ENCODE measurements at places on chromosomes 5 and 9.

- no peak for DNase-seq
Measured at GRCh38 chr5:39716532-39717028, 291.8 kb upstream of the DAB2 start.

DNA sequence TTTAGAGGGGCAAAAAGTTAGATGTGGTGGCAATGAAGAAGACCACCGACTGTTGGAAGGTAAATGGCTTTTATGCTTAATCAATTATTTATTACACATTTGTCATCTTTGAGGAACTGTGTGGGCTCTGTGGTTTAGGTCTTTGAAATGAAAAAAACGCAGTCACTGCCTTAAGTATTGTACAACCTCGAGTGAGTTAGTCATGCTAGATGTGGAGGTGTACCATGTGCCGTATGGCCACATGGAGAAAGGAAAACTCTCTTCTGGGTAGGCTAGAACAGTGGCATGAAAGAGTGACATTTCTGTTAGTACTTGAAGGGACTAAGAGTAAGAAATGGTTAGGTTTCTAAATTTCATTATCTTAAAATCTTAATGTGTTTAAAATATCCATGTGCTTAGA, 166.1 kb downstream of the HACD4 start:
- no peak for DNase-seq

DNA sequence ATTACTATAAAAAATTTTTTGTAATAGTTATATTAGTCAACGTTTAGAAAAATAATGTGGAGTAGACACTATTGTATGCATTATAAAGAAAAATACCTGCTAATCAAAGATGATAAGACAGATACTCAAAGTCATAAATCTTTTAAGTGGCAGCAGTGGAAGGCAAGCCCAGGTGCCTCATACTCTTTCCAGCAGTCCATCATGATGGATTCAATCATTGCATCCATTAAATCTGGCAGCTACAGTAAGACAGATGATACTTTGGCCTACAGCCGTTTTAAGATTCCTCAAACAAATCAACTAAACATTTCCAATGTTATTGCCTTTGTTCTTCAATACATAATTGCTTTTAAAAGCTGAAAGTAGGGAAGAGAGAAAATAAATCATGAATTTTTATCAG, 1392.9 kb upstream of the NUDT12 start:
- DNase-seq = no peak

DNA sequence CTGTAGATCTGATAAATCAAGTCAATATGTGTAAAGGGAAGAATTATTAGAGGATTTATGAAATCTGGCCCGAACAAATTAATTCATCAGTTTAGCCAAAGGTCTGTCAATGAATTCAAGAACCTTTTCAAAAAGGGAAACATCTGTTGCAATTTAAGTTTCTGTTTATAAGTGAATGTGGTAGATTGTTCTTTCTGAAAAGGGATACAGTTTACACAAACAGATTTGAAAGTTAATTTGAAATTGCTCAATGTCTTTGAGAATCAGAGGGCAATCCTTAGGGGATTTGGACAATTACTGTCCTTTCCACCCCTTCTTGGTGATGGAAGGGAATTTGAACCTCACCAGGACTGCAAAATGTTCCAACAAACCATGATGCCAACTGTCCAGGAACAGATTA, 29.7 kb upstream of the ERCC6L2 start:
- no peak for DNase-seq

DNA sequence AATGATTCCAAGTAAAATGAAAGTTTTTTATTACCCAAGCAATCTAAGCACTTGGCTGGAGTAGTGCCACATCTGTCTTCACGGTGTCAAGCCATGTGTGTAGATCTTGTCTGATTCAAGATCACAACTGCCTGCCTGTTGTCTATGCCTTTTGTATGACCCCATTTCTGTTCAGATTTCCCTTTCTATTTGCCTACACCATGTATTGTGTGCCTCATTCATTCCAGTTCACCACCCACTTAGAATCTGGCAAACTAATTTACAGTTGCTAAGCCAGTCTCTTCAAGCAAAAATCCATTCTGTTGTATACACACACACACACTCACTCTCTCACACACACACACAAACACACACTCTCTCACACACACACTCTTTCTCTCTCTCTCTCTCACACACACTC, 33.7 kb downstream of the GLDC start:
- DNase-seq = no peak

DNA sequence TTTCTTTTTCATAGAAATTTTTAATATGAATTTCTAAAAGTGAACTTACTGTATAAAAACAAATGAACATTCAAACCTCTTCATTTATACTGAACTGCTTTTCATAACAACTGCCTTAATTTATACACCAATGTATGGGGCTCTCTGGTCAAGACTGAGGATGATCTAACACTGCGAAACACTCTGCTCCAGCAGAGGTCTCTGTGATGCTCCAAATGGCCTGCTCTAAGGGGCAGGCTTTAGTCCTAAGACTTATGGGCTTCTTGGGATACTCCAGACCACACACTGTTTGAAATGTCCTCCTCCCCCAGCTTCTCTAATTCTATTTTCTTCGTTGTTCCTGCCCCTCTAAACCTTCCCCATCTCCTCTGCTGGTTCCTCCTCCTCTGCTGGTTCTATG, 58.5 kb downstream of the LIFR start:
- DNase-seq = no peak

GRCh38 chr9:82934949-82935348, 128.0 kb downstream of the RASEF start:
- DNase-seq = no peak

GRCh38 chr5:29089591-29090130, 2051.3 kb upstream of the CDH9 start:
- no peak for DNase-seq

DNA sequence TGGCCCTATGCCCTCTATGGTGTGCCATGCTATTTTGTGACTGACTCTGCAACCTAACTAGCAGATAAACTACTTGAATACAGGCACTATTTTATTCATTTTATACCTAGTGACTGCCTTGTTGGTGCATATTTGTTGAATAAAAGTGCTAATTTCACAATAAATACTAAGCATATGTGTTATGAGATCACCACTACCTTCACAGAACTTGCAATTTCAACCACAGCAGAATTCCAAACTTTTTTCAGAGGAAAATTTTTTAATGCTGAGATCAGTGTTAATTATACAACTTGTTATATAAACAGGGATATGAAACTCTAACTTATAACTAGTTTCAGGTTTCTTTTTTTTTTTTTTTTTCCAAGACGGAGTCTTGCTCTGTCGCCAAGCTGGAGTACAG, 94.8 kb downstream of the NR3C1 start:
- DNase-seq = no peak

GRCh38 chr9:26334706-26335105, 557.9 kb downstream of the CAAP1 start:
- no peak for DNase-seq

DNA sequence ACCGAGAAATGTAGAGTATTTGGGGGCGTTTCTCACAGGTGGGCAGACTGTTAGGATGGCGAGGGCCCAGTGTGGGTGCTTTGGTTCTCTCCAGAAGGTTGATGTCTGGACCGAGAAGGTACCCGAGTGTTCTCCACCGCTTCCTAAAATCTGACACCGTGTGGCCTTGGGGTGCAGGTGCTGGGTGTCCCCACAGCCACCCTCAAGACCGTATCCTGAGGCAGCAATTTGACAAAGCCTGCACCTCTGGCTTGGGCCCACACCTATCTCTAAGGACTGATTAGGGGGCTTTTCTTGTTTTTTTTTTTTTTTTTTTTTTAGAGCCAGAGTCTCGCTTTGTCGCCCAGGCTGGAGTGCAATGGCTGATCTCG, 1.3 kb downstream of the PPP1R26 start:
- no peak for DNase-seq

GRCh38 chr9:89313842-89314241, 2.8 kb downstream of the CKS2 start:
- DNase-seq = no peak

DNA sequence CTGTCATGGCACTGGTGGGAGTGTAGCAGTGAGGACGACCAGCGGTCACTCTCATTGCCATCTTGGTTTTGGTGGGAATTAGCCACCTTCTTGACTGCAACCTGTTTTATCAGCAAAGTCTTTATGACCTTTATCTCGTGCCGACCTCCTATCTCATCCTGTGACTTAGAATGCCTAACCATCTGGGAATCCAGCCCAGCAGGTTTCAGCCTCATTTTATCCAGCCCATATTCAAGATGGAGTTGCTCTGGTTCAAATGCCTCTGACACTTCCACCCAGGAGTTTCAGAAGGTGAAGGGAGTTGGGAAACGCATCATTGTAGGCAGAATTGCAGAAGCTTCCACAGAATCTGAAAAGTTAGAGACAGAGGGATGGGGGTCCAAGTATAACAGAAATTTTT, 35.4 kb downstream of the SHC3 start:
- DNase-seq = no peak

DNA sequence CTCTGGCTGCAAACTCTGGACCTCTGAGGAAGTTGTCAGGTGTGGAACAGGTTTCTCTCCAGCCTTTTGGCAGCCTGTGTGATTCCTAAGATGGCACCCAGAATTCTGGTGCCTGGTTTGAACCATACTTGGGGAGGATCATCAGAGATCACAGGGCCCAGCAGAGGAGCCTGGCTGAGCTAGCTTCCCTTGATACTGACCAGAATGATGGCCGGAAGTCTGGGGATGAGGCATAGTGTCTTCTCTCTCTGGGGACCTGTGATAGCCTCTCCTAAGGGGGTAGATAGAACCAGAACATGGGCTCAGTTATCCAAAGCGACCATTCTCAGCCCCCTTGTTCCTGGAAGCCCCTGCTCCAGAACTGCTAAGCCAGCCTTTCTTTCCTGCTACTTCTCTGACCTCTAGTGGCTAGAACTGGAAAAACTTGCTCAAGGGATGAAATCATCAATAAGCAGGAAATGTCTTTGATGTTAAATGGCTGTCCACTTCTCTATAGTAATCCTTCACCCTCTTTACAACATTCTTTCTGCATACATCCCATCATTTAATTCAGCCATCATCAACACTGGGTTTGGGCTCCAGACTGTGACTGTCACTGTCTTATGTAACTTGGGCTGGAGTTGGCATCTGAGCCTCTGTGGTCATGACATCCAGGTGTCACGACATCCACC, 55.1 kb downstream of the C9orf152 start:
- no peak for DNase-seq

DNA sequence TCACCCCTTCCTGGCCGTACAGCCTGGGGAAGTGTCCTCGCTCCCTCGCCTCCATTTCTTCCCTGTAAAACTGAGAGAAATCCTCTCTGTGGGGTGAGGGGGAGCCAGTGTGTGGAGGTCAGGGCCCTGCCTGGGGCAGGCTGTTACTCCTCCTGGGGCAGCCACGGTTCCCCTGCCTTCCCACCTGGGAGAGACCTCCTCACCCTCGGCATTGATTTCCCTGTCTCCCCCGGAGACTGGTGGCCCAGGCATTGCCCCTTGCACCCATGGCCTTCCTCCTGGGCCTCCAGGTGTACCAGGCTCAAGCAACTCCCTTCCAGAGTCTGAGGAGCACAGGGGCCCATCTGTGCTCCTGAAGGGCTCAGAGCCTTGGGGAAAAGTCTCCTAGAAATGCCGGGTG, 75.6 kb upstream of the RNU6ATAC start:
- DNase-seq = no peak

DNA sequence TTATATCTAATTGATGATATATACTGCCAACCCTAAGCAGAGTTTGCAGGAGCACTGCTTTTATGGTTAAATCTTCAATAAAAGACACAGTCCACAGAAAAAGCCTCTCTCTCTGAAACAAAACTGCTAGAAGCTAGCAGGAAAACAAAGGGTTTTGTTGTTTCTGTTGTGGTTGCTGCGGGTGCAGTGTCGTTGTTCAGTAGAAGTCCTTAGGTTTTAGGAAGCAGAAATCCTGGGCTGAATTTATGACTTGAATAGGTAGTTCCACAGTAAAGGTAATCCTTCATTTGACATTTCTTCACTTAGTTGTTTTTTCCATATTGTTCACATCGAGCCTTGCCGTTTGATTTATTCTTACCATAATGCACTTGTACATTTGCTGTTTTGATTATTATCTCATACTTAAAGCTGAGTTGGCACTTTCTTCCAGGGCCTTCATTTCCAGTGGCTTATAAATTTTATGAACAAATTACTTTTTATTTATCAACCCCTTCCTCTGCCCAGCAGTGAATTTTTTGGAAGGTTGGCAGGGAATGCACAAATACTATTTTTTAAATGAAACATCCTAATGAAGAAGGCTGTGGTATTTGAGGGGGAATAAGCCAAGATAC, 209.6 kb upstream of the SLC30A5 start:
- no peak for DNase-seq

DNA sequence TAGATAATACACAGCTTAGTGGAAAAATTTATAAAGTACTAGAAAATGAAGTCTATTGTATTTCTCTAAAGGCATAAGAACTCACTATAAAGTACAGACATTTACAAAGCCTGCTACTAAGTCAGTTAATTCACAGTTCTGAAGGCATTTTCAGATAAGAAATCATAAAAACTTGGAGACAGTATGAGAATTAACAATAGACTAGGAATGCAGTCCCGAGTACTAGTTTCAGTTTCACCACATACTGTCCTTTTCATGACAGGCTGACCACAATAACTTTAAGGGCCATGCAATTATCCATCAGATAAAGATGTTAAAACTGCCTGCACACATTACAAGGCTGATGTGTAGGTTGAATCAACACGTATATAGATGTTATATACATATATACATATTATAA, 362.6 kb upstream of the SMC2 start:
- DNase-seq = no peak

GRCh38 chr5:58675341-58675740, 92.5 kb downstream of the RAB3C start:
- DNase-seq = no peak

- no peak for DNase-seq
Measured at GRCh38 chr5:3024976-3025375, 273.5 kb upstream of the IRX2 start.

DNA sequence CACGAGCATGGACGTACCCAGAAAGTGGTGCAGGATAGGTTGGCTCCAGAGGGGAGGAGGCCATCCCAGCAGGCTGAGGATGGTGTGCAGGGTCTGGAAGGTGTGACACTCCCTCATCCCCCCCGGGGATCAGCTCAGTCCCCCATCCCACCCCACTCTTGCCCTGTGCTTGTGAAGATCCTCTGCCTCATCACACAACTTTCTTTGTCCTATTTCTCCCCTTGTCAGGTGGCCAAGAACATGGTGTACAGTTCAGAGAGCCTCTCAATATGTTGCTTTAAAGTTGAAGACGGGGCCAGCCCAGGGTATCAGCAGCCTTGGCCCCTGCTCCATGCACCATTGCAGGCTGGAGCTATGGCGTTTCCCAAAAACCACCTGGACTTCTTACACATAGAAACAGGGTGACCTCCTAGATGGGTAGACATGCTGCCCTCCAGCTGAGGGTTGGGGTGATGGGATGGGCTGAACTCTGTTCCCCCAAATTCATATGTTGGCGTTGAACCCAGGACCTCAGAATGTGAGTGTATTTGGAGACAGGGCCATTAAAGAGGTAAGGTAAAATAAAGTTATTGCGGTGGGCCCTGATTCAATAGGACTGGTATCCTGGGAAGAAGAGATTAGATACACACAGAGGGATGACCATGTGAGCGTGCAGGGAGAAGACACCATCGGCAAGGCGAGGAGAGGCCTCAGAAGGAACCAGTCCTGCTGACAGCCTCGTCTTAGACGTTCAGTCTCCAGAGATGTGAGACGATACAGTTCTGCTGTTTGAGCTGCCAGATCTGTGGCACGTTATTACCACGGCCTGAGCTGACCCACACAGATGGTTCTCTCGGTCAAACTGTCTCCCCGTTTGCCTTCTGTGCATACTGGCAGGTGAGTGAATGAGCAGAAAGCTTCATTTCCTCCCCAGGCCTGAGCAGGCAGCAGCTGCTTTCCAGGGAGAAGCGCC, 272.5 kb downstream of the GADD45G start:
- no peak for DNase-seq
